ENCODE measurements at places on chromosomes 5 and 9.

DNA sequence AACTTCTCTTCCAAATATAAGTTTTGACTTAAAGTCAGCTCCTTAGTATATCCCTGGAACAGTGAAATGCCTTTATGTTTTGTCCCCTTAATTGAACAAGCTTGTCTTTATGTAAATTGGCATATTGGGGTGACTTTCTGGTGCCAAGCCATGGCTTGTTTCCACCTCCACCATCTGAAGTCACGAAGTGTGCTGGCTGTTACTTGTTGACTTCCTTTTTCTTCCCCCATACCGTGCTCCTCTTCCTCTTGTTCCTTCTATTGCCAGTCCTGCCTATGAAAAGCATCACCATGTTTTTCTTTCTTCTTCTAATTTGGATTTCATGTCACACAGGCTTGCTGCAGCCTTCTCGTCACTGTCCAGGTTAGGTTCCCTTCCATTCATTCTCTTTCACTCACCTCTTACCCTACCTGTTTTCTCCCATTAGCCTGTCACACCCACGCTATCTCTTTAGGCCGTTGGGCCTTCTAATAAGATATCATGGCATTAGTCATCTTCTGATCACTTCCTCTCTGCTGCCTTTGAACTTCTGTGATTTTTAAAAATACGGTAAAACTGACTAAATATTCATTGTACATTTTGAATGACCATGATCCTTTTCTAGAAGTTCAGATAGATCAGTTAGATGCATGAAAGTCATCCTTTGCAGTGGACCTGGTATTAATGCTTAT lies 48.1 kb downstream of the IQGAP2 start:
- DNase-seq: no peak
- H3K27ac ChIP-seq: peak overlapping the region; percentile 6

GRCh38 chr5:93532370-93532769 lies 48.6 kb downstream of the NR2F1-AS1 start:
- DNase-seq: no peak
- no peaks in the 10 kb centered on the region for H3K36me3 ChIP-seq
- H3K27ac ChIP-seq: no peak overlapping the region
- H3K27me3 ChIP-seq: peaks cover 5% of the 10 kb centered on the region

DNA sequence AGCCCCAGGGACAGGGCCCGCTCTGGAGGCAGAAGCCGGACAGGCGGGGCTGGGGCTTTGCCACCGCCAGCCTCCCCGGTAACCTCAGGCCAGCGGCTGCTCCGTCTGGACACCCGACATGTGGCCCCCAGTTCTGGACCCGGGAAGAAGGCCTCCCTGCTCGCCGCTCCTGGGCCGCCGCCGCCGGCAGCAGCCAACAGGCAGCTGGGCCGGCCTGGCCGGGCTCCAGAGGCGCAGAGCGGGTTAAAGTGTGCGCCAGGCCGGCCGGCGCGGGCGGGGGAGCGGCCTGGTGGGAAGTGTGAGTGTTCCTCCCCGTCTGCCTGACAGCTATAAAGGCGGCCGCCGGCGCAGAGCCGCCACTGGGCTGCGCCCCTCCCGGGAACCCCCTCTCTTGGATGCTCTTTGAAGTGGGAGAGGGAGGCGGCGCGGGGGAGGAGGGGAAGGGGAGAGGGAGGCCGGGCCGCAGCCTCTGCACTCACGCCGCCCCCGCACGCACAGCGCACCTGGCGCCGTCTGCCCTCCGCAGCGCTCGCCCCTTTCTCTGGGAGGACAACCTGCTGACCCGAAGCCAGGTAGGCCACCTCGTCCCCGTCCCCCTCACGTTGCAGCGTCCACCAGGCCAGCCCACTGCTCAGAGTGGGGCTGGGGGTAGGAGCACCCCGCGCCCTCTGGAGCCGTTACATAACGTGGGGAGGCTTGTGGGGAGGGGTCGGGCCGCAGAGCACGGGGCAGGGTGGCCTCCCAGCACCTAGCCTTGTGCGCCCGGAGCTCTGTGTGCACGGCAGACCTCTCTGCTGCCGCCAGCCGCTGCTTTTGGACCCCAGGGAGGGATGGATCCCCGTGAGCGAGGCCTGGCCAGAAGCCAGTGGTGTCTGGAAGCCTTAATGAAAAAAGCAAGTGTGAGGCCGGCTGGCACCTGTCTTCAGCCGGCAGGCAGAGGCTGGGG lies at the start of gene ADAMTSL2:
TSS of gene ADAMTSL2 (plus strand) at position 359 of the 946 bp plus-strand sequence. CDS start 2,009 bp downstream, outside the sequence.
- H3K36me3 ChIP-seq: no peaks in the 10 kb centered on the region
- DNase-seq: peak; percentile 40
- peaks cover 20% of the 10 kb centered on the region for H3K27me3 ChIP-seq

DNA sequence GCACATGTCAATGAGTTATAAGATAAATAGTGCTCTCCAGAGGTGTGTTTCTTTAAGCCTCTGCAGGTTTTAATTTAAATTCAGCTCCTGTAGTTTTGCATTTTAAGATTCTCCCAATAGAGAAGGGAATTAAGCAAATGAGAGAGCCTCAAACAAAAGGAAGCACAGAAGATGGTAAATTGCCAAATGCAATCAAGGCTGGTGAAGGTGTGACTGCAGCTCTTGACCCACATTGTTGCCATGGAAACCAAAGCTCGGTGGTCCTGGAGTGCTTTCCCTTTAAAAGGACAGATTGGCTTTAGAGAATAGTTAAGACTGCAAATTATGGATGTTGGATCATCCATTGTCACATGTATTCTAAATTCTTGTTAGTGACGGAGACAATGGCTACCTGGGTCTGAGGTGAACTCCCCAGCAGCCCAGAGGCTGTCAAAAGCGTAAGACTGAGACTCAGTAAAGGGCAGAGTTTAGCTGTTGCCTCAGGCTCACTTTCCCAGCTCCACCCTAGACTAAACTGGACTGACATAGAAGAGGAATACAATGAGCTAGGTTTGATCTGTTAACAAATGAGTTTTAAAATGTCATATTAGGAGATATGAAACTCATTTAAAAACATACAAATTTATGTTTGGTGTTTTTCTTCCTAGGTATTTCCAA lies 12.3 kb downstream of the GAPT start:
- no peak overlapping the region for H3K4me3 ChIP-seq
- H3K27me3 ChIP-seq: peaks cover 1% of the 10 kb centered on the region
- no peaks in the 10 kb centered on the region for H3K36me3 ChIP-seq

GRCh38 chr5:107955321-107955720 lies 284.6 kb upstream of the EFNA5 start:
- peaks cover 15% of the 10 kb centered on the region for H3K4me1 ChIP-seq
- no peaks in the 10 kb centered on the region for H3K27me3 ChIP-seq
- DNase-seq: no peak
- H3K36me3 ChIP-seq: no peaks in the 10 kb centered on the region
- H3K27ac ChIP-seq: no peak overlapping the region
- no peak overlapping the region for H3K4me3 ChIP-seq

GRCh38 chr9:97555164-97555563 lies 53.7 kb downstream of the TMOD1 start:
- H3K4me1 ChIP-seq: peaks cover 6% of the 10 kb centered on the region
- no peak for DNase-seq
- H3K27me3 ChIP-seq: peaks cover 17% of the 10 kb centered on the region
- no peak overlapping the region for H3K4me3 ChIP-seq

- H3K36me3 ChIP-seq: no peaks in the 10 kb centered on the region
- H3K27me3 ChIP-seq: peaks cover 2% of the 10 kb centered on the region
- no peak overlapping the region for H3K4me3 ChIP-seq
- H3K27ac ChIP-seq: no peak overlapping the region
- no peaks in the 10 kb centered on the region for H3K4me1 ChIP-seq
- DNase-seq: no peak
Measured at GRCh38 chr5:3155046-3155445, 403.6 kb upstream of the IRX2 start.

DNA sequence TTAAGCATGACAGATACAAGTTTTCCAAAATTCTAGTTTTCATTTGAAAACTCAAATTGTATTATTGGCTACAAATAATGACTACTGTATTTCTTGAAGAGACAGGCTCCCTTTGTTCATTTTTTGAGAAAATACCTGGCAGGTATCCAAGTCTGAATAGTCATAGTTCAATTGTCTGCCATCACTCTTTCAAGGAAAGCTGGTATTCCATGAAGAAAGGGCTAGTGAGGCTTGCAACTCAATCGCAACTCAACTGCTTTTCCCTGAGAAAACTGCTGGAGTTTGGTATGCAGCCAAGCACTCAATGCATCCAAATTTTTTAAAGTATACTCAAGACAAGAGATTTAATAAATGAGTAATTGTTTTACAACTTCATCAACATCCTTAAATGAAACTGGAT lies 61.4 kb upstream of the TRIO start:
- no peak for DNase-seq
- H3K36me3 ChIP-seq: no peaks in the 10 kb centered on the region
- no peak overlapping the region for H3K27ac ChIP-seq
- H3K27me3 ChIP-seq: peaks cover 5% of the 10 kb centered on the region
- H3K4me3 ChIP-seq: no peak overlapping the region
- H3K4me1 ChIP-seq: no peaks in the 10 kb centered on the region

GRCh38 chr5:56757077-56757476 lies 58.3 kb upstream of the MAP3K1 start:
- H3K4me3 ChIP-seq: no peak overlapping the region
- no peak overlapping the region for H3K27ac ChIP-seq
- H3K36me3 ChIP-seq: no peaks in the 10 kb centered on the region

- H3K4me3 ChIP-seq: no peak overlapping the region
- no peak overlapping the region for H3K27ac ChIP-seq
- H3K36me3 ChIP-seq: peaks cover 44% of the 10 kb centered on the region
- peaks cover 74% of the 10 kb centered on the region for H3K27me3 ChIP-seq
- DNase-seq: no peak
- H3K4me1 ChIP-seq: peaks cover 18% of the 10 kb centered on the region
Measured at GRCh38 chr5:141419074-141419880, 1.6 kb upstream of the PCDHGA11 start.

- DNase-seq: no peak
- peaks cover 30% of the 10 kb centered on the region for H3K36me3 ChIP-seq
- H3K4me3 ChIP-seq: no peak overlapping the region
- peaks cover 8% of the 10 kb centered on the region for H3K4me1 ChIP-seq
- H3K27me3 ChIP-seq: no peaks in the 10 kb centered on the region
Measured at GRCh38 chr5:14727928-14728458, 63.5 kb downstream of the OTULIN start.

- H3K27ac ChIP-seq: no peak overlapping the region
- H3K4me1 ChIP-seq: no peaks in the 10 kb centered on the region
- H3K36me3 ChIP-seq: no peaks in the 10 kb centered on the region
Measured at GRCh38 chr5:133902511-133903118, 65.8 kb downstream of the C5orf15 start.

GRCh38 chr5:34672196-34672595 lies 16.1 kb downstream of the RAI14 start:
- no peak overlapping the region for H3K4me3 ChIP-seq
- no peaks in the 10 kb centered on the region for H3K36me3 ChIP-seq
- H3K27me3 ChIP-seq: peaks cover 7% of the 10 kb centered on the region
- no peak for DNase-seq

DNA sequence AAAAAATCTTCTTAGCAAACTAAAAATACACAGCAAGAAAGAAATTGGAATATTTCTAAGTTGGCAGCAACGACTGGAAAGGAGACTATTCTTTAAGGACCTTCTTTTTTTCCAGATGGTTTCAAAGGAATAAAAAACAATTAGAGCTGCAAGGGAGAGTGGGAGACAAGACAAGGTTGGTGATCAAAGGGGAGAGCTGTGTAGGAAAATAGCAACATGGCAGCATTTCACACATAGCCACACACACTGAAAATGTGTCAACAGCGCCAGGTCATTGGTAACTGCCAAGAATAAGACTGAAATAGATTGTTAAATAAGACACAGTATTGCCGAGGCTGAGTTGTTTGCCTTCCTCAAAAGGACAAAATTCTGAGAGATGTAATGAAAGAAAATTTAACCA lies 88.1 kb upstream of the TLE1 start:
- DNase-seq: no peak
- no peaks in the 10 kb centered on the region for H3K36me3 ChIP-seq
- no peaks in the 10 kb centered on the region for H3K27me3 ChIP-seq
- H3K27ac ChIP-seq: no peak overlapping the region

DNA sequence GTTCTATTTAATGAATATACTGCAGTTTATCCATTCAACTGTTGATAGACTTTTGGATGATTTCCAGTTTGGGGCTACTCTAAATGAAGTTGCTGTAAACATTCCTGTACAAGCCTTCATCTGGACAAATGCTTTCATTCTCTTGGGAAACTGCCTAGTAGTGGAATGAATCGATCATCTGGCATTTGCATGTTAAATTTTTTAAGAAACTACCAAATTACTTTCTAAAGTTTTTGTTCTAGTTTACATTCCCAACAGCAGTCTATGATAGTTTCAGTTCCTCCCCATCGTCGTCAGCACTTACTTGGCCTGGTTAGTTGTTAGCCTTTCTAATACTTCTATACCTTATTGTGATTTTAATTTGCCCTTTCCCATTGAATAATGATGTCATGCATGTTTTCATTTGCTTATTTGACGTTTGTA lies 306.3 kb downstream of the FER start:
- peaks cover 11% of the 10 kb centered on the region for H3K36me3 ChIP-seq
- H3K27me3 ChIP-seq: no peaks in the 10 kb centered on the region
- no peaks in the 10 kb centered on the region for H3K4me1 ChIP-seq
- no peak for DNase-seq
- no peak overlapping the region for H3K27ac ChIP-seq

GRCh38 chr9:131629825-131630204 lies 84.5 kb downstream of the PRRT1B start:
- no peaks in the 10 kb centered on the region for H3K27me3 ChIP-seq
- peak overlapping the region; percentile 80 for H3K27ac ChIP-seq
- H3K36me3 ChIP-seq: peaks cover 36% of the 10 kb centered on the region
- peaks cover 48% of the 10 kb centered on the region for H3K4me1 ChIP-seq
- no peak for DNase-seq
- H3K4me3 ChIP-seq: no peak overlapping the region

DNA sequence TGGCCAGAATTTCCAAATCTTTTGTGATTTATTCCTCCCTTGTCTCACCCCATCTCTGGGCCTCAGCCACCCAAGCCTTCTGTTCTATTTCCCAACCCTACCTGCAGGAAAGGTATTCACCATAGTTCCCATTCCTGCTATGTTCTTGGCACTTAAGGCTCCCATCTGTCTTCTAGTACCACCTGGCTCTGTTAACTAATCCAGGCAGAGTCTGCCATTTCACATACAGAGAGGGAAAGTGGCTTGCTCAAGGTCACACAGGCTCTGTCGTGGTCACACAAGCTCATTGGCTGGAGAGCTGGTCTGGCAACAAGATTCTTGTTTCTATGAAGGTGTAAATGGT lies 35.2 kb downstream of the COL27A1 start:
- H3K27ac ChIP-seq: no peak overlapping the region
- peaks cover 3% of the 10 kb centered on the region for H3K36me3 ChIP-seq
- H3K4me1 ChIP-seq: no peaks in the 10 kb centered on the region
- no peak for DNase-seq

Measured in activated naive CD8-positive, alpha-beta T cell treated with anti-CD3 and anti-CD28 coated beads, Interleukin-2, amount 50 U/mL, for 24 hours (primary cell).